ENCODE measurements at places on chromosomes 4 and X.

- DNase-seq: no peak
These were observed 316.7 kb downstream of the RPA4 start for GRCh38 chrX:97200454-97200853.

- no peak for DNase-seq
These were observed 13.0 kb upstream of the ODAPH start for GRCh38 chr4:75542824-75543223.

- DNase-seq: no peak
These were observed 21.9 kb upstream of the HERC6 start for GRCh38 chr4:88356771-88357170.

DNA sequence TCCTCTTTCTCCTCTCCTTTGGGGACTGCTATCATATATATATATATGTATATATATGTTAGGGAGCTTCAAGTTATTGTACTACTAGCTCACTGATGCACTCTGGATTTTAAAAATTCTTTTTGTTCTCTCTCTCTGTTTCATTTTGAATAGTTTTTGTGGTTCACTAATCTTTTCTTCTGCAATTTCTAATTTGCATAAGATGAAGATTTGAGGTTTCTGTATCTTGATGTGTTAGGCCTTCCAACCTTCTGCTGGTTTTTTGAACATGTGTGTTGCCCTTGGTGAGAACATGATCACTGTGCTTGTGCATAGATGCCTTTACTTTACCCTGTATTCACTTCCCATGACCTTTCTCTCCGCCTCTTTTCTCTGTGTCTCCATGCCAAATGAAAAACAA, 7.8 kb upstream of the ZNF718 start:
- no peak for DNase-seq

- no peak for DNase-seq
These were observed 22.2 kb downstream of the CYBB start for GRCh38 chrX:37802028-37802427.

GRCh38 chrX:69088171-69088938, 76.9 kb downstream of the PJA1 start:
- no peak for DNase-seq

GRCh38 chr4:152104901-152105357, 344.1 kb upstream of the GATB start:
- no peak for DNase-seq

DNA sequence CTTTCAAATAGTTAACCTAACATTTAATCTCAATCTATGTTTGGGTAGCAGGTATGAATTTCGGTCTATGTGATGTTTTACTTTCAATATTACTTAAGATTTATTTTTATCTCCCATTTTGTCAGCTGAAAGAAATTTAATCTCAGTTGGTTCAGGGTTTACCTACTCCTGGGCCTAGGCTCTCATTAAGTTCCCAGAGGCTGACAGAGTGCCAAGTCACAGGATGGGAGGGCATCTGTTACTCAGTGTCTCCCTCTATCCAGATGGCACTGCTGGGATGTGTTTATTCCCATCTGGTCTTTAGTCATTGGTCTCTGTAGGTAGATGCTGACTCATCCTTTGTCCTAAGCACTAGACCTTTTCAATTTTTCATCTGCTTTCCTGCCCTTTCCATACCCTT, 129.4 kb upstream of the ARSJ start:
- no peak for DNase-seq

DNA sequence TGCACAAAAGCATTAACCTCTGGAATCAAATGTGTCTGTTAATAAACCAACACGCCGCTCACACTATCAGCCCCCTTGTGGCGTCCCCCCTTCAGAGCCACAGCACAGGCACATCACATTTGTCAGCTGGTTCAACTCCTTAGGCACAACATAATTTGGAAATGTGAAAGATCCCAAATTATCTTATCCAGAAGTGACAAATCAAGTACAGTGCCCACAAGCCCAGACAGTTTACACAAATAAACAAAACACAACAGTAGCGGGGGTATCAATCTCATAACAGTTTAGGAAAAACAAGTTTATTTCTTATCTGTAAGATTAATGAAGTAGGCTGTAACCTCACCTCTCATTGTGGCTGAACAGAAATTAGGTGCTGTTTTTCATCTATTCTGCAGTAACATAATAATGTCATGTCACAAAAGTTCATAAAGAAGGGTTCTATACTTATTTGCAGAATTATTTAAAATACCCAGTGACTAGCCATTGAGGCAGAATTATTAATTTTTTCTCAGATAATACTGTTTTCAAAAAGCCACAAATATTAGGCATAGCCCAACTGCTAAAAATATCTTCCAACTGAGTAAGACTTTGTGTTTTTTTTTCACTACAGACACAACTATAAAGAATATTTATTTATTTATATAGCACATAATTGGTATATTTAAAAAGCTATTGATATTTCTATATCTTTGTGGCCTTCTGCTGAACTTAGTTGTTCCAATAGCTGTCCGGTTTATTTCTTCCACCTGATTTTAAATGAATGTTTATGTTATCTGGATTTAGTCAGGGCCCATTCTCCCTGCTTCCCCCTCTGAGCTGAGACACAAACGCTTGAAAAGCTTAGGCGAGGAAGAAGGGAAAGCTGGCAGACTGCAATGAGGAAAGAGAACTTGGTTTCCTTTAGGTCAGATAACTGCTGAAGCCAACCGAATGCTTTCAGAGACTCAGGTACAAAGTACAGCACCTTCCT, 214.7 kb downstream of the QDPR start:
- DNase-seq: no peak
